WTC11 (cell line): ENCODE measurements at places on chromosomes 11 and 22. TPM values are rescaled to one million over a fixed set of nuclear protein-coding genes. Genes with fewer than 3 reads are reported as not detected.

DNA sequence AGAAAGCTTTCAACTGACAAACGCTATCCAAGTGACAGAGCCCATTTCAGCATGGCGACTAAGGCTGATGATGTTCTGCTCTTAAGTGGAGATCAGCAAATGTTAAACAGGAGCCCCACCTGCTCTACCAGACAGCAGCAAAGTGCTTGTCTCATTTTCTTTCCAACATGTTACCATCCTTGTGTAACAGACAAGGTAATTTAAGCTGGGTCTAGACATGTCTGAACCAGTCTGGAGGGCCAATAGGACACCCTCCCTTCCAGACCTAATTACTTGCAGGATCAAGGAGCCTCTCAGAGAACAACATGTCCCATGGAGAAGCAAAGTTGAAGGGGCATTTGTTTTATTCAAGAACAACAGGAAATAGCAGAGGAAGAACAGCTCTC is 3.9 kb upstream of the LMO2 start:
- DNase-seq, result no peak
- no peaks in the 10 kb centered on the region for H3K27me3 ChIP-seq
- H3K36me3 ChIP-seq, result no peaks in the 10 kb centered on the region
- H3K4me1 ChIP-seq, result peaks cover 19% of the 10 kb centered on the region
- H3K27ac ChIP-seq, result no peak overlapping the region

DNA sequence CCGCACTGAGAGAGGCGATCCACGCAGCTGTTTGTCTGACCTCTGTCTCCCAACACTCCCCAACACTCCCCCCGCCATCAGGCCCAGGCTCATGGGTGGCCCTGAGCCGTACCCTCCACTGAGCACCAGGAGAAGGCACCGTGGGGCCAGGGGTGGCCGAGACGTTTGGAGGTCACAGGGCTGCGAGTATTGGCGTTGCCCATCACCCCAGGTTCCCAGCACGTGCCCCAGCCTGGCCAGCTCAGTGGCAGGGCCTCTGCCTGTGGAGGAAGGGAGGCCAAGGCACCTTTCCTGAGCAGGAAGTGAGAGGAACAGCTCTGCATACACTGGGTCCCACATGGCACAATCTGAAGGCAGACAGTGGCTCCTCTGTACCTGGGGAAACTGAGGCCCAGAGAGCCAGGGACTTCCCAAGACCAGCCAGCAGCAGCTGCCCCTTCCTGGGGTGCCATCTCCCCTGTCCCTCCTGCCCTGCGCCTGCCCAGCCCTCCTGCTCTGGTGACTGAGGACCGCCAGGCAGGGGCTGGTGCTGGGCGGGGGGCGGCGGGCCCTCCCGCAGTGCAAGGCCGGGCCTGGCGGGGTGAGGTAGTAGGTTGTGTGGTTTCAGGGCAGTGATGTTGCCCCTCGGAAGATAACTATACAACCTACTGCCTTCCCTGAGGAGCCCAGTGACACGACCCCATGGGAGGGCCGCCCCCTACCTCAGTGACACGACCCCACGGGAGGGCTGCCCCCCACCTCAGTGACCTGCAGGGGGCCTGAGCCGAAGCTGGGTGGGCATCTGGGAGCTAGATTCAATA is 37.0 kb upstream of the PPARA start:
- H3K36me3 ChIP-seq, result no peaks in the 10 kb centered on the region
- no peak overlapping the region for H3K4me3 ChIP-seq
- H3K27me3 ChIP-seq, result no peaks in the 10 kb centered on the region
- H3K27ac ChIP-seq, result no peak overlapping the region

CCND1 gene
- total RNA-seq, result 212 to 224 TPM (median 224 TPM) in 3 replicates

KCNJ11 gene
- 8.2 to 10.0 TPM (median 8.7 TPM) in 3 replicates for total RNA-seq

CCDC88B gene
- total RNA-seq, result 17.0 to 22.0 TPM (median 19.9 TPM) in 3 replicates
